ENCODE measurements at places on chromosomes 5 and 9.

GRCh38 chr5:159100025-159100781, 487 bp upstream of the EBF1 start:
- peak; percentile 97 for DNase-seq

DNA sequence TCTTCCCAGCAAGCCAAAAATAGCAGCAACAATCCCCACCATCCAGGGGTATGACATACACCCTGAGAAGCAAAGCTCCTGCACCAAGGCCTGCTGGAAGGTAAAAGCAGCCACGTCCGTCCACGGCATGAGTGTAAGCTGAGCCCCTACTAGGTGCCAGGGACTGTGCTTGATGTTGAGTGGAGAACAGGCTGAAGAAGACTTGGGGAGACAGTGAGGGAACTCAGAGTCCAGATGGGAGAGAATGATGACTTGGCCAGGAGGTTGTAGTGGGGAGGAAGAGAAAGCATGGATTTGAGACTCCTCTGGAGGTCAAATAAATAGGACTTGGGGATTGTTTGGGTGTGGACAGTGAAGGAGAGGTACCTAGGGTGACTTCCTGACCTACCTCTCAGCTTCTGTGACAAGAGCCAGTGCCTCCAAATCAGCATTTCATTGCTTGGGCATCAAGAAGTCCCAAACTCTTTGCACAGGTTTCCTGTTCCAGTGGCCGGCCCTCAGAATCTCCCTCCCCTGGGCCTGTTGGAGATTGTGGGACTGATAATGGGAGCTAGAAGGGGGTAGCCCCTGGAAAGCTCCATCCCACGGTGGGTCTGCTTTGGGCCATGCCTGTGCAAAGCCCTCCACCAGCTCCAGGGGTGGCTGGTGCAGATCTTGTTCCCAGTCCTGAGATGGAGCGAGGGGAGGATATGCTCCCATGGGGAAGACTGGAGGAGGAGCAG, 58.3 kb upstream of the ADAMTS2 start:
- DNase-seq = no peak

- no peak for DNase-seq
Measured at GRCh38 chr9:880725-881124, 39.2 kb downstream of the DMRT1 start.

- DNase-seq = no peak
Measured at GRCh38 chr5:162497455-162497854, 429.9 kb downstream of the GABRG2 start.

DNA sequence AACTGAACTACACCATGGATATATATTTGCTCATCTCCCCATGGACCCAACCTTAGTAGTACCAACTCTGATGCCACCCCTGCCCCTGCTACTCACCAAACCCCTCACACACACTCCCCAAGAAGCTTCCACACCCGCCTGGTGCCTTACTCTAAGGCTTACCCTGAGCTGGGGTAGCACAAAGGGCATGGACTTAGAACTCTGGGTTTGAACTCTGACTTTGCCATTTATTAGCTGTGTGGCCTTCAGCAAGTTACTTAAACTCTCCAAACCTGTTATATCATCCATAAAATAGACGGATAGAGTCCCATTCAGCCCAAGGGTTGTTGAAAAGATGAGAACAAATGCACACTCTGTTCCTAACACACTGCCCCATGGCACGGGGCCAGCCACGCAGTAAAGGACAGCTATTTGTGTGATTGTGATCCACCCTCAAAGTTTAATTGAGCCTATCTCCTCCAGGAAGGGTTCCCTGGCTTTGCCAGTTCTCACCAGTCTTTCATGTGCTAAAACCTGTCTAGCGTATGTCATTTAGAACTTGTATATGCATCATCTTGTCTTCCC, 111.0 kb downstream of the KLHL3 start:
- DNase-seq = no peak

- no peak for DNase-seq
Measured at GRCh38 chr5:161058781-161059180, 206.8 kb upstream of the ATP10B start.

DNA sequence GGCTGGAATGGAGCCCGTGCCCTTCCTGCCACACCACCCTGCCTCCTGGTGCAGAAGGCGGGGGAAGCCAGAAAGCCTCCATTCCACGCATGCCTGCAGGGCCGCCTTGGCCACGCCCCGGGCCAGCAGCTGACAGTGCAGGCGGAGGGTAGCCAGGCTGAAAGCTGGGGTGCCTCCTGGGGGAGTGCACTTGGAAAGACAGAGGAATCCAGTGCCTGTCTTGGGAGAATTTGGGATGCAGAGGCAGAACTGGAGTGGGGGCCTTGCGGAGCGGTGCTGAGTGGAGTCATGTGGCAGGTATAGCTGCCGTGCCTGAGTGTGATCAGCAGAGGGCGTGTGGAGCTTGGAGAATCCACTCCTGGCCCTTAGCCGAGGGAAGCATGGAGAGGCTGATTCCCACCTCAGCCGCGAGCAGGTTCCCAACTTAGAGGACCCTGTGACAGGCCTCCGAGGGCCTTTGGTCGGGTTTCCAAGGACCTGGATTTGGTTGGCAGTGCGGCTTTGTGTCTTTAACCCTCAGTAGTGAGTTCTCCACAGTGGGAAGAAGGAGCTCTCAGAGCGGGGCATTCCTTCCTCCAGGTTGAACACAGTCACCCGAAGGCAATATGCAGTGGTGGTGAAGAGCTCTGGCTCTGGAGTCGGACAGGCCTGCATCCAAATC, 9.1 kb upstream of the URM1 start:
- peak; percentile 84 for DNase-seq

DNA sequence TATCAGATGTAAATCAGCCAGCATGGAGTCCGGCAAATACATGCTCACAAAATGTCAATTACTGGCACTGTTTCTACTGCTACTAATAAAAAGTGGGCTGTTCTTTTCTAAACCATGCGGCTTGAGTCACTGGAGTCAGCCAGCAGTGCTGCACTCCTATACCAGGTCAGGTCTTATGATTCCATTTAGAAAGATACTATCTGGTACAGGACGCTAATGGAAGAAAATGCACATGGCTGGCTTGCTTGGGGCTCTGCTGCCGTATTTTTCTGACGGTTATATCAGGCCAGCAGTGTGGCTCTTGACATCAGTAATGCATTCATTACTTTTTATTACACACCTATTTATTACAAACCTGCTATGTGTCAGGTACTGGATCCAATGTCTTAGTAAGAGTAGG, 74.3 kb downstream of the NDFIP1 start:
- peak; percentile 93 for DNase-seq

GRCh38 chr9:18020121-18020745, 441.4 kb downstream of the SH3GL2 start:
- DNase-seq = no peak

GRCh38 chr9:29339387-29339786, 1766.1 kb upstream of the C9orf72 start:
- no peak for DNase-seq

DNA sequence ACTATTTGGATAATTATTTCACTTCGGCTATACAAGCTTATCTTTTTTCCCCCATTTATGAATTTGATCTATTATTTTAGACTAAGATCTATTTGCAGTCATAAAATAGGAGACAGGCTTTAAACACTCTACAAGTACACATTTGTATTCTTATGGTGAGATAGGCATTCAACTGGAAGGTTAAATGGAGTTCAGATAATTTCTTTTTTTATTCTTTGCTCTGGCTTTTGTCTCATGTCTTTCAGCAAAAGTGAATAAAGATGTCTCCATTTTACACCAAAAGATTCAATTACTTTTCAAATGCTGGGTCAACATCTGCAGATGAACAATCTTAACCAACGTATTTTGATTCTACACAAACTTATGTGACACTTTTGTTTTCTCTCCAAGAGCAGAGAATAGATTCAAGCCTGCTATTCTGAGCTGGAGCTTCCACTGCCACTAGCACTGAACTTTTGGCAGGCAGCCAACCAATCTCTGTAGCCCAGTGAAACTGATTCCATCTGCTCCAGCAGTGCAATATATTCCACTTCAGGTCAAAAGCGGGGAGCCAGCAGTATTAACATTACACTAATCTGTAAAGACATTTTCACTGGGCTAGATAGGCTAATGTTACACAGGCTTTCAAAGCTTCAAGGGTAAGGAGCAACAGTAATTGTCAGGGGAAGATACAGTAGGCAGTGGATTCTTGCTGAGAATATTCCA, 452.0 kb upstream of the ZNF608 start:
- DNase-seq = peak; percentile 97

- no peak for DNase-seq
Measured at GRCh38 chr9:128911529-128912035, 9.2 kb upstream of the PHYHD1 start.

DNA sequence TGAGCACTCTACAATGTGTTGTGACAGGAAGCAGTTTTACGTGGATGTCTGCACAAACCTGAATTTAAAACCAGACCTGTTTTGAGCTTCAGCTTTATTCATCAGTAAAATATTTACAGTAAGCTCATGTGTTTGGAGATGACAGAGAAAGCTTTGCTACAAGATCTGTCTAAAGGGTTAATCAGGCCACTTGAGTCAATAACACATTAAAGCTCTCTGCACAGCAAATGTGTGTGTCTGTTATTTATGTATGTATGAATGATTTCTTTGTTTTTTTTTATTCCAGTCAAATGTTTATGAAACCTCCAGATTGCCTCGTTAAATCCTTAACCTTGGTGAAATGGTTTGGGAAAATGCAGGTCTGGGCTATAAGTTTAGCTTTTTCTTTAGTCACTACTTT, 77.3 kb upstream of the SREK1 start:
- no peak for DNase-seq

DNA sequence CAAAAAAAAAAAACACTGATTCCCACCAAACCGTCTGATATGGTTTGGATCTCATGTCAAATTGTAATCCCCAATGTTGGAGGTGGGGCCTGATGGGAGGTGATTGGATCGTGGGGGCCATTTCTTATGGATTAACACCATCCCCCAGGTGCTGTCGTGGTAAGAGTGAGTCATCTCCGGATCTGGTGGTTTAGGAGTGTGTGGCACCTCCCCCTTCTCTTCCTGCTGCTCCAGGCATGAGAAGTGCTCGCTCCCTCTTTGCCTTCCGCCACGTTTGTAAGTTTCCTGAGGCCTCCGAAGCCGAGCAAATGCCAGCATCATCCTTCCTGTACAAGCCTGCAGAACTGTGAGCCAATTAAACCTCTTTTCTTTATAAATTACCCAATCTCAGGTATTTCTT, 45.2 kb downstream of the HSD17B3 start:
- no peak for DNase-seq

- DNase-seq = no peak
Measured at GRCh38 chr9:75599126-75599525, 291.3 kb upstream of the PCSK5 start.

DNA sequence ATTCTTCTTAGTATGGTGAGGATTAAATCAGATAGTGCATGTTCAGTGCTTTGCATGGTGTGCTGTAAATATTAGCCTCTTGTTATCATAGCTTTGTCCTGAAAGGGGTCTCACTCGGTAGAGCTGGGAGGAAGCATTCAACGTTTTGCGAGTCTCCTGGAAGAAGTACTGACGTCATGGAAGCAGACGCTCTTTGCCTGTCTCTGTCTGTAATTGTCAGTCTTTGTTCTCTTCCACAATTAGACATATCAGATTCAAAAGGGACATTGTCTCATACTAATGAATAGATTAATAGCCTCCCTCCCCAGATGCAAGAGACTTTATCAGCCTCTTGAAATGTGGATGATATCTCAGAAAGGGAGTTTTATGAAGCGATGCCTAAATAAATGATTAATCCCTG, 91.8 kb upstream of the CXCL14 start:
- no peak for DNase-seq

DNA sequence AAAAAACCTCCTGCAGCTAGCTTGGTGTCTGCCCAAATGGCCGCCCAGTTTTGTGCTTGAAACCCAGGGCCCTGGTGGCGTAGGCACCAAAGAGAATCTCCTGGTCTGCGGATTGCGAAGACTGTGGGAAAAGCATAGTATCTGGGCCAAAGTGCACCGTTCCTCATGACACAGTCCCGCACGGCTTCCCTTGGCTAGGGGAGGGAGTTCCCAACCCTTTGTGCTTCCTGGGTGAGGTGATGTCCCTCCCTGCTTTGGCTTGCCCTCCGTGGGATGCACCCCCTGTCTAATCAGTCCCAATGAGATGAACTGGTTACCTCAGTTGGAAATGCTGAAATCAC, 83.0 kb upstream of the JAK2 start:
- DNase-seq = no peak

- DNase-seq = no peak
Measured at GRCh38 chr9:108496846-108497245, 358.9 kb downstream of the ACTL7B start.

DNA sequence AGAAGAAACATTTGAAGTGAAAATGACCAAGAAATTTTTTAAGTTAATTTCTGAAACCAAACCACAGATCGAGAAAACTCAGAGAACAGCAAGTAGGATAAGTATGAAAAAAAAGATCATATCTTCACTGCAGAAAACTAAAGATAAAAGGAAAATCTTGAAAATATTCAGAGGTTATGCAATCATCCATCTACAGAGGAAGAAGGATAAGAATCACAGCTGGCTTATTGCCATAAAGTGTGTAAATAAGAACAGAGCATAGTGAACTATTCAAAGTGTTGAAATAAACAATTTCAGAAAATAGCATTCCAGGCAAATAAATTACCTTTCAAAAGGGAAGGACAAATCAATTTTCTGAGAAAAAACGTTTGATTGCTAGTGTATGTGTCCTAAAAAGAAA, 1191.7 kb upstream of the CDH6 start:
- DNase-seq = no peak

- no peak for DNase-seq
Measured at GRCh38 chr5:142390334-142390733, 65.5 kb upstream of the SPRY4 start.

DNA sequence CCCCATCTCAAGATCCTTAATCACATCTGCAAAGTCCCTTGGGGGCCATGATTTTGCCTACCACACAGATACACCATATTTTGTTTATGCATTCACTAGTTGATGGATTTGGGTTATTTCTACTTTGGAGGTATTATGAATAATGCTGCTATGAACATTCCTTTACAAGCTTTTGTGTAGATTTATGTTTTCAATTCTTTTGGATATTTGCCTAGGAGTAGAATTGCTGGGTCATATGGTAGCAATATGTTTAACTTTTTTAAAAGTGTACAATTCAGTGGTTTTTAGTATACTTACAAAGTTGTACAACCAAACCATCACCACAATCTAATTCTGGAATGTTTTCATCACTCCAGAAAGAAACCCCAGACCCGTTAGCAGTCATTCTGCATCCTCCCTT, 7.8 kb upstream of the ANP32B start:
- no peak for DNase-seq

GRCh38 chr5:69188811-69189161, 597 bp upstream of the CENPH start:
- DNase-seq = no peak

GRCh38 chr5:180142824-180143610, 66.0 kb downstream of the RASGEF1C start:
- no peak for DNase-seq

- no peak for DNase-seq
Measured at GRCh38 chr5:80302636-80303035, 17.2 kb upstream of the SPZ1 start.
